ENCODE measurements at places on chromosomes 5 and 9.

DNA sequence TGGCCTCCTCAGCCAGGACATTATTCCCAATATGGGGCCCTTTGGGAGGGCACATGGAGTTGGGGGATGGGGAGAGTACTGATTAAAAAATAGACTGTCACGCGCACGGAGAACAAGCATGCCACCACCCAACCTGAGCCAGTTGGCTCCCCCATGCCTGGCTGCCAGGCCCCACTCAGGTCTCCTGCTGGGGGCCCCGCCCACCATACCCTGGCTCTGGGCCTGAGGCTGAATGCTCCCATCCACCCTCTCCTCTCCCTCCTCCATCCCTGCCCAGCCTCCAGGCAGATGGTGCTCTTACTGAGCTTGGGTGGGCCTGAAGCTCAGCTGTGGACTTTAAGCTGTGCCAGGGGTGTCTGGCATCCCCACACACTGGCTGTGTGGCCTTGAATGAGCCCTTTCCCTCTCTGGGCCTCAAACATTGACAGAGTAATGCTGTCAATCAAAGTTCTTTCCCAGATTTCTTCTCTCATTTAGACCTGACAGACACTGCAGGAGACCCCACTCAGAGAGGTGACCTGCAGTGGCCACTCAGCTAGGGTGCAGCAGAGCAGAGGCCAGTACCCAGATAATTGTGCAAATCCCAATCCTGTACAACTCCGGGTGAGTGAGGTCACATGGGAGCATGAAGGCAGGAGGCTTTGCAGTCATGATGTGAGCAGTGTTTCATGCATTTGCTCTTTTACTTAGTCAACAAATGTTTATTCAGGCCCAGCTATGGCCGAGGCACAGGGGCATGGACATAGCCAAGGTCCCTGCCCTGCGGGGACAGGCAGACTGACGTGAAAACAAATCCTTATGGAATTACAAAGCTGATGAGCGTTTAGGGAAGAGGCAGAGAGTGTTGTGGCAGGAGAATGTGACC, 9.8 kb upstream of the SYNPO start:
- peaks cover 3% of the 10 kb centered on the region for H3K36me3 ChIP-seq
- no peak for DNase-seq
- no peak overlapping the region for H3K27ac ChIP-seq
- H3K4me3 ChIP-seq, result no peak overlapping the region
- H3K27me3 ChIP-seq, result no peaks in the 10 kb centered on the region

DNA sequence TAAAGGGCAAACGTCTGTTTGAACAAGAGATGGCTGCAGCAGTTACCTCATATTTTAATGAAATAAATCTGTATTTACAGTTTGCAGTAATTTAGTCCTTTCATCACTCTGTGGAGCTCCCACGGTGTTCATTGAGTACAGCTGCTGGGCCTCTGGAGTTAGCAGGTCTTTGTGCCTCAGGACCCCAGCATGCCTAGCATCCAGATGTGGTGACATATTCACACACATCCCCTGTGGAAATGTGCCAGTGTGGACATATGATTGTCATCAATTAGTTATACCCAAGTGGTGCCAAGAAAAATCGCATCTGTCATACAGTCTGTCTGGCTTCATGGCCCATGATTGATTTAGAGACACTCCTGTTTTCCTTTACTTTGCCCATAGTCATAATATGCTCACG, 77.3 kb downstream of the NNT start:
- DNase-seq, result no peak
- H3K27ac ChIP-seq, result no peak overlapping the region
- no peak overlapping the region for H3K4me3 ChIP-seq

- peaks cover 5% of the 10 kb centered on the region for H3K4me1 ChIP-seq
- no peak for DNase-seq
- no peak overlapping the region for H3K4me3 ChIP-seq
Observed at GRCh38 chr5:17061973-17062470, 125.9 kb upstream of the MYO10 start.

DNA sequence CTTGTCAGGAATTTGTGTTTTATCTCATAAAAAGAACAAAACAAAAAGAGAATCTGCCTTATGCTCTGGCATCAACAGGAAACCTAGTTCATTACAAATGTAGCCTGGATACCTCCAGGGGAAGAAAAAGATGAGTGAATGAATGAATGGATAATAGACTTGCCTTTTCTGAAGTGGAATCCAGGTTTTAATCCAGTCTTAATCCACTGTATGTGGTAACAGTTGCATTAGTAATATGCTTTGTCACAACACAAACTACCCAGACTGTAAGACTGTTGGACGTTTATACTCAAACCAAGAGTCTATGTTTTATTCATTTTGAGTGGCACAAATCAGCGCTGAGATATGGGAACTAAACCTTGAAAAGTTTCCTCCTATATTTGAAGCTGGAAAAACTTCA, 32.1 kb upstream of the MAP3K1 start:
- no peak for DNase-seq
- no peak overlapping the region for H3K27ac ChIP-seq
- H3K4me1 ChIP-seq, result no peaks in the 10 kb centered on the region
- H3K36me3 ChIP-seq, result no peaks in the 10 kb centered on the region
- H3K27me3 ChIP-seq, result no peaks in the 10 kb centered on the region
- no peak overlapping the region for H3K4me3 ChIP-seq

- DNase-seq, result no peak
- H3K4me1 ChIP-seq, result no peaks in the 10 kb centered on the region
- no peaks in the 10 kb centered on the region for H3K36me3 ChIP-seq
- H3K27ac ChIP-seq, result no peak overlapping the region
- H3K4me3 ChIP-seq, result no peak overlapping the region
- H3K27me3 ChIP-seq, result no peaks in the 10 kb centered on the region
Observed at GRCh38 chr5:58722160-58722559, 139.3 kb downstream of the RAB3C start.

GRCh38 chr9:33750307-33750838, 45.0 kb upstream of the PRSS3 start:
- H3K27me3 ChIP-seq, result peaks cover 31% of the 10 kb centered on the region
- no peak overlapping the region for H3K27ac ChIP-seq
- no peak for DNase-seq
- no peak overlapping the region for H3K4me3 ChIP-seq
- H3K36me3 ChIP-seq, result no peaks in the 10 kb centered on the region

Data from upper lobe of right lung (tissue), 1 donor.